ENCODE measurements at places on chromosomes 11 and 22.

DNA sequence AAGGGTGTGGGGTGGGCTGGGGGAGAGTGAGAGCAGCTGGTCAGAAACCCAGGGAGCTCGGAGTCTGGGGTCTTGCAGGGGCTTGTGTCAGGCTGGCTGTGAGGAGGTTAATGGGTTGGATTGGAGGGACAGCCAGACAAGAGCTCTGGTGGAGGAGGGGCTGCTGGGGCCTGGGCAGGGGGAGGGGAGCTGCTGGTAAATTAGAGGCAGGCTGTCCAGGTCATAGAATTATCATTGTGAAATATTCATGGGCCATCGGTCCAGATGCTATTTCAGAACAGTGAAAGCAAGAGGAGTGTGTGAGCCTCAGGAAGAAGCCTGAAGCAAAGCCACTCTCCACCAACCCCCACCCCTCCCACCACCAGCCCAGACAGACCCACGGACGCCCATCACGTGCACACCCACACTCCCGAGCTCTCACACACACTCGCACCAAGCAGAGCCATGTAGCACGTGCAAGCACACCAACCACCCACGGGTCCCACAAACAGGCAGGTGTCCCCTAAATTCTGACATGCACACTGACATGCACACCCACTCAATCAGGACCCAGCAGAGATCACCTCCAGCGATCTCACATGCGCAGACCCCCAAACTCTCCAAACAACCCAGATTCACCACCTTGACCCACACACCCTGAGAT, 18.8 kb downstream of the RTN4RL2 start:
- DNase-seq: no peak

- peak; percentile 80 for DNase-seq
Observed at GRCh38 chr22:50063589-50064393, 5.7 kb upstream of the TTLL8 start.

DNA sequence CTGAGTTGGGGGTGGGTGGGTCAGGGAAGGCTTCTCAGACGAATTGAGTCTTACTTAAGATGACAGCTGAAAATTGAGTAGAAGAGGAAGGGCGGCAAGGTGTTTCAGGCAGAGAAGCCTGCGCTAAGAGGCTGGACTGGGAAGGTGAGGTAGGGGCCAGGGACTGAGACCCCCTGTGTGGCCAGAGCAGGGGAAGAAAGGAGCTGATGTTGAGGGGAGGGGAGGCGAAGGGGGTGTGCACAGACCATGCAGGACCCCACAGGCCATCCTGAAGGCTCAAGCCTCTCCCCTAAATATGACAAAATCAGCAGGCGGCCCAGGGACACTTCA, 40.6 kb upstream of the CREB3L1 start:
- no peak for DNase-seq

DNA sequence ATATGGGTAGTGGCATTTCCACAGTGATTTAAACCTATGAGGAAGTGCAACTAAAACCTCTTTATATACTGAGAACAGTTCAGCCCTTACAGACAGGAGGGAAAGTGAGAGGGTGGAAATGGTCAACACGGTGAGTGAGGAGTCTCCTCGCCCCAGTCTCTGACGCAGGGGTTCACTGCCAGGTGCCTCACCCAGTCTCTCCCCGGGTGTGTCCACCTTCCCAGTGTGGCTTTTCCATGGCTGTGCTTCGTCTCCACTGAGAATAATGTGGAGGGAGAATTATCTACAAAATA, 116.6 kb upstream of the TOP3B start:
- no peak for DNase-seq

DNA sequence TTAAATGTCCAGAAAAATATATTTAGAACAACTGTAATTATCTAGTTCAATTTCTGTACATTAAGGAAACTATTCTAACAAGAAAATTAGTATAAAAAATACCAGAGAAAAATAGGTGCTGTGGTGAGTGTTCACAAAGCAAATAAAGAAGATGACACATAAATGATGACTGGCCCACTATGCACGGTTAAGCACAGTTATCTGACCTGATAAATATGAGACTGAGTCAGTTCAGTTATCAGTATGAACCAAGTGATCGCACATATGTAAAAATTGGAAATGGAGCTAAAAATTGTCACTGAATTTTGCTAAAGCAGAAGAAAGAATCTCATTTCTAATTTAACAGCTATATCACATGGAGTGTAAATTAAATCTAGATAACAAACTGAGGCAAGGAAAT, 18.8 kb upstream of the MAML2 start:
- DNase-seq: no peak

DNA sequence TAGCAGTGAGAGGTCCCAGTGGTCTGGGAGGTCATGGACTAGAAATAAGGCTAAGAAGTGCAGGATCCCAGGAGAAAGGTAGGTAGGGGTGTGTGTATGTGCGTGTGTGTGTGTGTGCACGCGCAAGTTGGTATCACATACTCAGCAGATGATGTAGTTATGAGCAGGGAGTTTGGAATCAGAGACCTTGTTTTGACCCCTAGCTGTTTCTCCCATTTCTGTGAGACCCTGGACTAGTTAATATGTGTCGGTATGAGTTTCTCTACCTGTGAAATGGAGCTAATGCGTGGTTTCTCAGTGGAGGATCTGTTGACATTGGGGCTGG, 1.3 kb downstream of the SERPING1 start:
- no peak for DNase-seq

- DNase-seq: no peak
Observed at GRCh38 chr22:40238425-40239344, 61.0 kb downstream of the TNRC6B start.

DNA sequence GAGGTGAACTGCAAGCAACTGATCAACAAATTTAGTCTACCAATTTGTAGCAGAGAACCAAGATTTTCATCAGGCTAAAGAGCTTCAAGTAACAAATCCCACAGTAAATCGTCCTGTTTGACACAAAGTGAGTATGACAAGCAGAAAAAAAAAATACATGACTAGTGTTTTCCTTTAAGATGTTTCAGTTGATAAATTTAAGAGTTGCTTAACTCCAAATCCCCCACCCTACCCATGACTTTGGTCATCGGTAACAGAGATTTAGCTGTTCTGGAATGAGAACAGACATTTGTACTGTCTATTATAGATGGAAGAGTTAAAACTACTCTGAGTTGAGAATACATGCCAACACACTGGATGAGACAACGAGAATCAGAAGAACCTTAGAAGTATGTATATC, 165.0 kb upstream of the MTMR2 start:
- no peak for DNase-seq

- no peak for DNase-seq
Observed at GRCh38 chr11:5297721-5298323, 3.9 kb downstream of the OR51B4 start.

DNA sequence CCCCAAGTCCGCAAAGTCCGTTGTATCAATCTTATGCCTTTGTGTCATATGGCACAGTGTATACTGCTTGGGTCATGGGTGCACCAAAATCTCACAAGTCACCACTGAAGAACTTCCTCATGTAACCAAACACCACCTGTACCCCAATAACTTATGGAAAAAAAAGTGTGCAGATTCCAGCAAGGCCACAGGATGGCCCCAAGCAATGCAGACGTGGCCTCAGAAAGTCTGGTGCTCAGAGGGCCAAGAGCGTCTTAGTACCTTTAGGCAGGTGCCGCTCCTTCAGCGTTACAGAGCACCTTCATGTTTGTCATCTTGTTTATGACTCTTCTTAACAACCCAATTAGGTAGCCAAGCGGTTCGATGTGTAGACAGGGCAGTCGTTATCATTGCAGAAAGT, 65.3 kb downstream of the PRDM11 start:
- DNase-seq: no peak

DNA sequence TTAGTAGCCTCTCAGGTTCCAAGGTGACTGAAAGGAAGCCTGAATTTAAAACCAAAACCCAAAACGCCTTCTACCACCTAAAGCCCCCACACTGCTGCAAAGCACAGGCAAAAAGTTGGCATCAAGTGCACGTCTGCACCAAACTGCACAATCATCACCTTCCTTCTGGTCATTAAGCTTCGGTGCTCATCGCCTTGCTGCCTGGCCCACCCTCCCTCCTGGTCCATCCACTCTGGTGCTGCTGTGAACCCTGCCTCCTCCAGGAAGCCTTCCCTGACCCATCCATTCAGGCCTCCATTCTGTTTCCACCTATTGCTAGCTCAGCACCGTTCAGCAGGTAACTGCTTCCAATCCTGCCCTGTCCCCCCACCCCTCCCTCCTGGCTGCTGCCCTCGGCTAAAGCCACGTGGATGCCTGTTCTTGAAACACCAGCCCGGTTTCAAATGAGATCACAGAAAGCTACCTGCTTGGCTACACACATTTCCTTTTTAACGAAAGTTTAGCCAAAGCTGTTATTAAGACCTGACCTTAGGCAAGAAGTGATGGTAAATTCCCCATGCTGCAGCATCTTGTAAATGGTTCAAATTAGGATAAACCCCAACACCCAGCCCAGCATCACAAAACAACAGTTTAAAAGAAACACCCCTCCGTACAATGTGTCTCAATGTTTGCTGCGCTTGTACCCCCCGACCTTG, 53.8 kb upstream of the CD5 start:
- DNase-seq: peak; percentile 32

GRCh38 chr22:25572708-25573171, 8.3 kb downstream of the GRK3 start:
- no peak for DNase-seq

- peak; percentile 88 for DNase-seq
Observed at GRCh38 chr22:46763051-46763705, 728 bp downstream of the TBC1D22A start.

DNA sequence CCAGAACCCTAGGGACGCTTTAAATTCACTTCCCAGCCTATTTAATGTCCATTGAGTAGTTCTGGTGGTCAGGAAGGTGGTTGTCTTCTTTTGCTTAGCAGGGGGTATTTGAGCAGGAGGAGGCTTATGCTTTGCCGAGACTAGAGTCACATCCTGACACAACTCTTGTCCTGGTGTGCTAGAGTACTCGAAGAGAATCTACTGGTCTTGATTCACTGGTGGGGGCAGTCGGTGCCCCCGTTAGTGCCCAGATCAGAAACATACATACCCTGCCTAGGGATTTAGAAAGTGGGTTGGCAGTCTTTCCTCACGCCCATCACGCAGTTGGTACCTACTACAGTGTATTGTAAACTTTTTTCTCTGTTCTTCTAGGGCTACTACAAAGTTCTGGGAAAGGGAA, 2.7 kb downstream of the RPL27A start:
- no peak for DNase-seq

GRCh38 chr22:45804986-45805325, 133.3 kb downstream of the ATXN10 start:
- DNase-seq: no peak

GRCh38 chr11:21969841-21970240, 223.0 kb upstream of the ANO5 start:
- DNase-seq: no peak

GRCh38 chr11:48019217-48019584, 38.8 kb downstream of the PTPRJ start:
- peak; percentile 65 for DNase-seq

GRCh38 chr11:123479048-123479837, 49.2 kb downstream of the GRAMD1B start:
- DNase-seq: no peak

DNA sequence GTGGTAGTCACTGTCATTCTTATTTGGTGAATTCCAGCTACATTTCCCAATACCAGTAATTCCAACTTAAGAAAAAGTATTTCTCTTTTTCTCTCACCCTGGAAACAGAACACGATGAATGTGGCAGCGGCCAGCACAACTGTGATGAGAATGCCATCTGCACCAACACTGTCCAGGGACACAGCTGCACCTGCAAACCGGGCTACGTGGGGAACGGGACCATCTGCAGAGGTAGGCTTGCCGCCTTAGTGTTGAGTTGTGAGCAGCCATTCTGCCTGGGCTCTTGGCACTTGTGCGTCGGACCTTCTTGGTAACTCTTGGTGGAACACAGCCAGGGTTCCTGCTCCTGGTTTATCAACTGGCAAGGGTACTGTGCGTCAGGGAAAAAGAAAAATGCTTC, 559.8 kb downstream of the NELL1 start:
- no peak for DNase-seq

DNA sequence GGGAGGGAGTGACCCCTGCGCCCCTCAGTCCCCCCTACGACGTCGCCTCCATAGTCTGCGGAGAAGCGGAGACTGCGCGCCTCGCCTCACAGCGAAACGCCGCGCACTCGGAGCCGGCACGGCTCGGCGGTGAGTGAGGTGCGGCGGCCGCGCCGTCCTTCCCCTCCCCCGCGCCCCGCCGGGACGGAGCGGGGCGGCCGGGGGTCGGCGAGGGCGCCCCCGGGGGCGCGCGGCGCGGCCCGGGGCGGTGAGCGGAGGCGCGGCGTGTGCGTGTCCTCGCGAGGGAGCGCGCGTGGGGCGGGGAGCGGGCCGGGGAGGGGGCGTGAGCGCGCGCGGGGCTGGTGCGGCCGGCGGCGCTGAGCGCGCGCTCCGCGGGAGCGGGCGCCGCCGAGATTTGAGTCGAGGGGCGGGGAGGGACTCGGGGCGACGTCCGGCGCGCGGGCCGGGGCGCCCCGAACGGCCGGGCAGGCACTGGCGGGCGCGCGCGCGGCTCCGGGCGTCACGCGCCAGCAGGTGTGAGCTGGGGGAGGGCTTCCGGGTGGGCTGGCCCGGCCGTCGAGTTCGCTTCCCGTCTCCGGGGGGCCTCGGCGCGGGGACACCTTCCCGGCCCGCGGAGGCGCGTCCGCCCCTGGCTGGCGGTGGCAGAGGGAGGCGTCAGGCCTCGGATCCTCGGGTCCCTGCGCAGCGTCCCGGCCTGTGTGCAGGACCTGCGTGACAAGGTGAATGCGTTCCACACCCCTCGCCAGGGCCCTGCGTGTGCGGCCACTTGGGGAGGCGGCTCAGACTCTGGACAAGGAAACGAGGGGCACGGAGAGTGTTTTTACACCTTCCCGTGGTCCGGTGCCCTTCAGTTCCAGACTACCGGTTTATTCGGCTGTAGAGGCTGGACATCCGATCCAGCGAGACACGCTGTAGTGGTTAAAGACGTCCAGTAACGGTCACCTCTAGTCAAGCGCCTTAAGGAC, 50.4 kb downstream of the FAM83F start:
- peak; percentile 78 for DNase-seq

- DNase-seq: no peak
Observed at GRCh38 chr22:18073467-18073866, 4.3 kb upstream of the PEX26 start.

GRCh38 chr22:20552443-20553401, 45.3 kb downstream of the MED15 start:
- peak; percentile 53 for DNase-seq

- DNase-seq: no peak
Observed at GRCh38 chr11:95570845-95571244, 218.7 kb downstream of the FAM76B start.

- DNase-seq: no peak
Observed at GRCh38 chr11:76094740-76095139, 111.6 kb downstream of the WNT11 start.

Measured in kidney (tissue), 22 donors.